Left renal pelvis (tissue), 4 donors: ENCODE measurements at places on chromosomes 5 and 9. TPM values are rescaled to one million over a fixed set of nuclear protein-coding genes. Genes with fewer than 3 reads are reported as not detected.

DNA sequence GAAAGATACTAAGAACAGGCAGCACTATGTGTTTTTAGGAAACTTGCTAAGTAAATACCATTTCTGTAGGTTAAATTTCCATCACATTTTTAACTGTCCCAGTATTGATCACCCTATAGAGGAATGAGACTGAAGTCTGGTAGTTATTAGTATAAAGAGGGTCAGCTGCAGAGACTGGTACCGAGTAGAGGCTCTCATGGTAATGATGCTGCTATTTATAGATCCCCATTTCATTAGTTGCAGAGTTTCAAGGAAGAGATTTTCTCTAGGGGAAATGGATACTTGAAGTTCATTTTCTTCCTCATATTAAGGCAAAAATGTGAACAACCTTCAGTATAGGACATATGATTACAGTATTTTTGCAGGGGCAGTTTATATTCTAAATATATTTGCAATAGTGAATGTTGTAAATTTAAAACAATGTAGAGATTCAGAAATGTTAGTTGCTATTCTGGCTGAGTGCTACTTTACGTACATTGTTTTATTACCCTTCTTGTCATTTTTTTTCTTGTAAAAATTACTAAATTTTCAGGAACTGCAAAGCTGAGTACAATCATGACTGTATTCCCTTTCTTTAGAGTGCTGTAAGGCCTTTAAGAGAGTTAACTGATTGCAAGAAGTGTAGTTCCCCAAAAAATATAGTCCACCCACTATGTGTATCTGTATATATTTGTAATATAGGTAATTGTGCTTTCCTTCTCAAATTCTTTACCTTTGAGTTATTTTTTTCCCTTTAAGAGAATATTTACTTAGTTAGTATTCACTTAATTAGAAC, 14.7 kb downstream of the PBX3 start:
- DNase-seq: no peak

- DNase-seq: no peak
Measured at GRCh38 chr5:41748631-41749030, 121.6 kb downstream of the OXCT1 start.

- DNase-seq: no peak
Measured at GRCh38 chr5:62896121-62896893, 317.7 kb downstream of the LRRC70 start.

DNA sequence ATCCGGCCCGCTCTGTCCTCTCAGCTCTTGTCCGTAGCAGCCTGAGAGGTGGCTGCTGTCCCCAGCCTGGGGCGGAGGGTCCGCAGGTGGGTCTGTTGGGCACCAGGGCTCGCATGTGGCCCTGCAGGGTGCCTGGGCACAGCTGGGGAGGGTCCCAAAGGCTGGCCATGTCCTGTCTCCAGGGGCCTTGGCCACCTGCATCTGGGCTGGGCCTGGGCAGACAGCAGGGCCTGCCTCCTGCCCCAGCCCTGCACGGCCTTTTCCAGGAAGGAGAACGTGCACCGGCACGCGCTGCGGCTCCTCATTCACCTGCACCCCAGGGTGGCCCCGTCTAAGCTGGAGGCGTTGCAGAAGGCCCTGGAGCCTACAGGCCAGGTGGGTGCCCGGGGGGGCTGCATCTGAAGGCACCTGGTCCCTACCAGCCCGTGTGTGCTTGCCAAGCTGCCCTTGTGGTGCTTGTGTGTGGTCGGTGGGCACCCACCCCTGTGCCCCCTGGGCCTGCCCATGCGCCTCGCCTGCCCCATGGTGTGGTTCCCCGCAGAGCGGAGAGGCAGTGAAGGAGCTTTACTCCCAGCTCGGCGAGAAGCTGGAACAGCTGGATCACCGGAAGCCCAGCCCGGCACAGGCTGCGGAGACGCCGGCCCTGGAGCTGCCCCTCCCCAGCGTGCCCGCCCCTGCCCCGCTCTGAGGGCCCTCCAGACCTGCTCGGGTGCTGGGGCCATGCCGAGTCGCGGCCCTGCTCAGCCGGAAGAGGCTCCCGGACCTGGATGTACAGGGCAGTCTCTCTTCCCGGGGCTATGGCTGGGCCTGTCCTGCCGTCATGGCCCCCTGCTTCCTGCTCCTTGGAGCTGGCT, 5.1 kb upstream of the TOR4A start:
- DNase-seq: no peak

DNA sequence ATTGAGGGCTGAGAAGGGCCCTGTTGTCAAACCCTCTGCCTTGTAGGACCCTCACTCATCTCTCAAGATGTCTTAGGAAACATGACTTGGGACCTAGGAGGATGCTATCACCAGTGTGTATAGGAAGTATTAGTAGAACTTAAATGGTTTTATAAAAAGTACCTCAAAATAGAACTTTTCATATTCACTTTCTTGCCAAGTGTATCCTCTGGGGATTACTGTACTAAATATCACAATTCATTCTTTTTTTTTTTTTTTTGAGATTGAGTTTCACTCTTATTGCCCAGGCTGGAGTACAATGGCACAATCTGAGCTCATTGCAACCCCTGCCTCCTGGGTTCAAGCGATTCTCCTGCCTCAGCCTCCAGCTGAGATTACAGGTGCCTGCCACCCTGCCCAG, 56.2 kb downstream of the ARHGEF28 start:
- DNase-seq: no peak

DNA sequence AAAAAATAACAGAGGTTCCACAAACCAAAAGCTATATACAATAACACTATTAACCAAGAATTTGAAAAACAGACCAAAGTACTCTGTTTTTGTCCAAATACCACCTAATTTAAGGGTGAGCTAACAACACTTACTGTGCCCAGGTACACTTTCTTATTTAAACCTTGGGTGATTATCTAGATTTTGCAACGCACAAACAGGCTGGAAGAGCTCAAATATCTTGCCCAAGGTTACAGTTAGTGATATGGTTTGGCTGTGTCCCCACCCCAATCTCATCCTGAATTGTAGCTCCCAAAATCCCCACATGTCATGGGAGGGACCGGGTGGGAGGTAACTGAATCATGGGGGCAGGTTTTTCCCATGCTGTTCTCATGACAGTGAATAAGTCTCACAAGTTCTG, 58.9 kb downstream of the CDK5RAP2 start:
- DNase-seq: no peak

- no peak for DNase-seq
Measured at GRCh38 chr5:56064984-56065383, 70.2 kb upstream of the IL6ST start.

DNA sequence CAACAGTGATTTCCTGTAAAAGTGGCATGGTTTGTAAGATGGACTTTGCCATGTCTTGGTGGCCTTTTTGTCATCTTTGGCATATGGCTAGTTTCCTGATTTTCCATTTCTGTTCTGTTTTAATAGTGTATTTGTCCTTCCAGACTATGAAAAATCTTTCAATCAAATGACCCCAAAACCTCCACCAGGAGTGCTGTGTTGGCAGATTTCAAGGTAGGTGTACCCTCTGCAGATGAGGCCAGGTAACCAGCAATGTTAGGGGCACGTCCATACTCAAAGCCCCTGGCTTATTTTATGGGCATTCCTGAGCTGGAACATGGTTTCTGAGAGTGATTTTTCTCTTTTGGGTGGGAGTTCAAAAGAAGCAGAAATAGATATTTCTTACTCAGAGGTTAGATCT, 15.2 kb upstream of the MAP1B start:
- no peak for DNase-seq

GRCh38 chr5:160054831-160055230, 45.9 kb downstream of the TTC1 start:
- DNase-seq: no peak

Gene AQP3
- 4.9 TPM for polyA plus RNA-seq

Gene S1PR3
- polyA plus RNA-seq: 59.2 TPM
